Heart left ventricle (tissue), 16 donors: ENCODE measurements at places on chromosomes 11 and 22.

- DNase-seq: no peak
These were observed 6.8 kb downstream of the STX3 start for GRCh38 chr11:59761993-59762392.

GRCh38 chr11:37512156-37512780, 914.2 kb upstream of the RAG2 start:
- DNase-seq: no peak

- no peak for DNase-seq
These were observed 8.2 kb downstream of the PATL1 start for GRCh38 chr11:59660621-59661020.

GRCh38 chr11:90532125-90532524, 309.3 kb upstream of the CHORDC1 start:
- no peak for DNase-seq

- DNase-seq: no peak
These were observed 16.6 kb upstream of the MIF start for GRCh38 chr22:23877566-23877965.

DNA sequence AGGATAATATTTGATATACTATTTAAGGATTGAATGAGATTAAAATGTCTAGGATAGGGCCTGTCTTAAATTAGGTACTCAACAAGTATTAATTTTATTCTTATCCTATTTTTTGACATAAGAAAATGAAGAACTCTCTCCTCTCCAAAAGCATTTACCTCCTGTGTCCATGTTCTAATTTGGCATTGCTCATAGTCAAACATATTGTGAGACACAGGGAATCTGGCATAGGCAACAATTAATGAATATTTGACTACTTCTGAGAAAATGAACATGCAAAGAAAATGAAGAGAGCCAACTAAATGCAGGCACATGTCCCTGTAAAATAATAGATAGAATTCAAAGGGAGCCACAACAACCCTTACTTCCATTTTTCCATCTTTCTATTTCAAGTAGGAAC, 198.5 kb upstream of the C11orf87 start:
- no peak for DNase-seq

DNA sequence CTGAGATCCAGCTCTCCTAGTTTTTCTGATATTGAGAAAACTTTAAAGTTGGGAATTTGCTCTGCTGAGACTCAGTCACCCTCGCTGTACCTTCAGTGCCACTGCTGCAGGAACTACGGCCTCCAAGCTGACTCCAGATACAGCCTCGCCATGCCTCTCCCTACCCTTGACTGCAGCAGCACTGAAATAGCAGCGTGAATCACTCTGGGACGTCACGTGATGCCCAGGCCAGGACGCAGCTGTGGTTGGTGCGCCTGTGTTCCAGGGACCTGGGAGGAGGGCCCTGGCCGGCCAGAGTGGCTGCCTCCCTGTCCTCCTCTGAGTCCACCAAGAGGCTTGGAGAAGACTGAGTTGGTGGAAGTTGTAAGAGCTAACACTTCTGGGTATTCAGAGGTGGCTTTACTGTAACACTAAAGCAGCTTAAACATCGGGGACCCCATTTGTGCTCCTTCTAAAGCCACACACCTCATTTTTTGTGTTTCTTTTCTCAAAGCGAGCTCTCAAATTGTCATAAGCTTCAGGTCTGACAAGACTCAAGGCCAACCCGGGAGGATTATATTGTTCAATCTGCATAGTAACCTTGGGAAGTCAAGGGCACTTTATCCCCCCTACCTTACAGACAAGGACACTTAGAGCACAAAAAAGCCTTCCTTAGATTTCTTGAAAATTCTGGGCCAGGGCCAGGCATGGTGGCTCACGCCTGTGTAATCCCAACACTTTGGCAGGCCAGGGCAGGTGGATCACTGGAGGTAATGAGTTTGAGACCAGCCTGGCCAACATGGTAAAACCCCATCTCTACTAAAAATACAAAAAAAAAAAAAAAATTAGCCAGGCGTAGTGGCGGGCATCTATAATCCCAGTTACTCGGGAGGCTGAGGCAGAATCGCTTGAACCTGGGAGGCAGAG, 4.2 kb upstream of the STIP1 start:
- peak; percentile 94 for DNase-seq
